DMS 273 treated with DMSO at 0.1 percent for 48 hours (cell line): ENCODE measurements at places on chromosomes 1 and 21.
A peak's percentile ranks its signal among the peaks of the same experiment; 100 is the strongest.

- DNase-seq: no peak
Measured at GRCh38 chr1:22126531-22126930, 16.4 kb downstream of the WNT4 start.

GRCh38 chr1:28470146-28470545 is 35.7 kb upstream of the RCC1 start:
- no peak for DNase-seq

DNA sequence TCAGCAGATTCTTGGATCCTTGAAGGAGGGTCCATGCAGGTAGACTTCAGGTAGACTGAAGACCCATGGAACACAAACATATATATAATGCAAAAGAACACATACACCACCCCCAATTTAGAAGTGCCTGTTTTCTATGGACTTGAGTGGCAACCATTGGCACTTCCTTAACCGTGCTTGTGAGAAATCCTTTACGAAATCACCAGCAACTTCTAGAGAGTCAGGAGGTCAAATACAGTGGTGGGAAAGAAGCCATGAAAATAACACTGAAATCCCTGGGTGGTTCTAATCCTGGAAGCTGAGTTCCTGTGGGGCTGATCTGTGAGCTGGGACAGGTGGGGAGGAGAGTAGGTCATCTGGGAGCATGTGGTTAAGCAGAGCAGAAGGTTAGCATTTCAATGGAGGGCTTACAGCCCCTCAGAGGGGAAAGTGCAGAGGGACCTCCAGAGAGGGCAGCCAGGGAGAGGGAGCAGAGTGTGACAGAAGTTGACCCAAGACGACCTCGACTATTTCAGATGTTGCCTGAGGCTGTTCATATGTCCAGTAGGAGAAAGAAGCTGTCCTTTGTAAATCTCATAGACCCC is 13.0 kb upstream of the IL10 start:
- no peak for DNase-seq

GRCh38 chr1:156807627-156808026 is 9.0 kb downstream of the SH2D2A start:
- DNase-seq: no peak

- DNase-seq: peak; percentile 45
Measured at GRCh38 chr1:89546082-89546889, 21.7 kb downstream of the LRRC8B start.

DNA sequence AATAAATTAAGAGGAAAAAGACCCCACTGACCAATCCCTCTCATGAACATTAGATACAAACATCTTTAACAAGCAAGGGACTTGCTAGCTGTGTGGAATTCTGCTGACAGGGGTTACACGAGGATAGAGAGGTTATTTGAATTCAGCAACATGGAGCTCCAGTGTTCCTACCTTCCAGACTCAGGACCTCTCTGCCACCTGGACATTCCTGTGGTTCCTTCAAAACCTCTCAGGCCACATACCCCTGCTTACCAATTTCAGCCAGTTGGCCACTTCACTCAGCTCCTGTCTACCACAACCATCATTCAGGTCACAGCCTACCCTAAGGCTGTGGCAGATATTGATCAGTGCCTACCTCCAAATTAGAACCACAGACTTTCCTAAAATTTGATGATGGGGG is 147.5 kb downstream of the RRAGC start:
- DNase-seq: no peak

DNA sequence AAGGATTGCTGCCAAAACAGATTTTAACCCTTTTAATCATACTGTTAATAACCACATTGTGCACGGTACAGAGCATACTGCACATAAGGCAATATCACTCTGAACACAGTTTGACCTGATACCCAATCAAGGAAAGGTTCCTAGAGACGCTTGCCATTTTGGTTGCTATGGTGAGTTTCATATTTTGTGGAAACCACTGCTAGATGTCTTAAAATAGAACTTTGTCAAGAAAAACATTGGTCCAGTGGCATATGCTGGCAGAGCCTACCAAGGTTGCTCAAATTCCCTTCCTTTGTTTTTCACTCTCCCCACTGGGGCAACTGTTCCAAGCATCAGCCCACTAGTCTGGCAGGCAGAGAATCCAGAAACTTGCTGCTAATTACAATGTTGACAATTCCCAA is 114.8 kb upstream of the DPYD start:
- peak; percentile 97 for DNase-seq
